Activated effector memory CD4-positive, alpha-beta T cell treated with Interleukin-2 at 50 U/mL for 16 hours (primary cell): ENCODE measurements at places on chromosomes 11 and 22.

- no peak for DNase-seq
These were observed 108.9 kb downstream of the WNT7B start for GRCh38 chr22:45867906-45868555.

GRCh38 chr11:120123946-120124345, 14.0 kb downstream of the TRIM29 start:
- DNase-seq: no peak

DNA sequence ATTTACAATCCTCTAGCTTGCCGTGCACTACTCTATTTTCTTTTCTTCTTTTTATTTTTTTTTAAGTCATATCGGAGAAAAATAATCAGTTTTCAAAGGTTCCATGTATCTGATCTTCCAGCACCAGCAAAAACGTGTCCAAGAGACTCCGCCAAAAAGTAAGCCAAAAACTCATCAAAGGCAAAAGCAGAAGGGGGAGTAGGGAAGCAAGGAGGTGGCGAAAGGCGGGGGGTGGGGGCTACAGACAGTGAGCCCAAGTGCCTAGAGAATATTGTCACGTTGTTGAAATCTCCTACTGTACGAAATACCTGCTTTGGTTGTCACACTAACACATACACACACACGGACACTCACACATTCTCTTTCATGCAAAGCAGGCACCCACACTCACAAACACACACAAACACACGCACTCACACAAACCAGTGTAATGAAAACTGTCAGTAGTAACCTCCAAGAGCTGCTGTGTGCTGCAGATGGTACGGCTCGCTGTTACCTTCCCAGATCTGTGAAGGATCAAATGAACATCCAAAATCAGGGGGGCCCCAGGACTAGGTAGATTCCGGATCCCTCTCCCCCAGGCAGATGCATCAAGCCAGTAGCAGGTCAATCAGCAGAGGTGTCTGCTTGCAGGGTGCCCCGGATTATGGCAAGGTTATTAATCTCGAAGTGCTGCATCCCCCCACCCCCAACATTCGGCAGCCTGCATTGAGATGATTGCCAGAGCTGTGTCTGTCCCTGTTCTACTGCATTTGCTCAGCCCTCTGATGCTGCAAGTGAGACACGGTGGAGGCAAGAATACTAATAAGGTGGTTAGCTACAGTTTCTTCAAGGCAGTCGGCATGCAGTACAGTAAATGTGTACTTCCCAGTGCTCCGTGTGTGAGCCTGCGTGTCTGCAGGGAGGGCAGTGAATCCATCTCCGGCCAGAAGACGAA, at the start of gene LRRC4C:
Gene LRRC4C, minus strand, starts transcription at position 188 of the 937 bp plus-strand sequence.
- no peak for DNase-seq

- no peak for DNase-seq
These were observed 95.3 kb upstream of the RCN1 start for GRCh38 chr11:31995525-31996094.

DNA sequence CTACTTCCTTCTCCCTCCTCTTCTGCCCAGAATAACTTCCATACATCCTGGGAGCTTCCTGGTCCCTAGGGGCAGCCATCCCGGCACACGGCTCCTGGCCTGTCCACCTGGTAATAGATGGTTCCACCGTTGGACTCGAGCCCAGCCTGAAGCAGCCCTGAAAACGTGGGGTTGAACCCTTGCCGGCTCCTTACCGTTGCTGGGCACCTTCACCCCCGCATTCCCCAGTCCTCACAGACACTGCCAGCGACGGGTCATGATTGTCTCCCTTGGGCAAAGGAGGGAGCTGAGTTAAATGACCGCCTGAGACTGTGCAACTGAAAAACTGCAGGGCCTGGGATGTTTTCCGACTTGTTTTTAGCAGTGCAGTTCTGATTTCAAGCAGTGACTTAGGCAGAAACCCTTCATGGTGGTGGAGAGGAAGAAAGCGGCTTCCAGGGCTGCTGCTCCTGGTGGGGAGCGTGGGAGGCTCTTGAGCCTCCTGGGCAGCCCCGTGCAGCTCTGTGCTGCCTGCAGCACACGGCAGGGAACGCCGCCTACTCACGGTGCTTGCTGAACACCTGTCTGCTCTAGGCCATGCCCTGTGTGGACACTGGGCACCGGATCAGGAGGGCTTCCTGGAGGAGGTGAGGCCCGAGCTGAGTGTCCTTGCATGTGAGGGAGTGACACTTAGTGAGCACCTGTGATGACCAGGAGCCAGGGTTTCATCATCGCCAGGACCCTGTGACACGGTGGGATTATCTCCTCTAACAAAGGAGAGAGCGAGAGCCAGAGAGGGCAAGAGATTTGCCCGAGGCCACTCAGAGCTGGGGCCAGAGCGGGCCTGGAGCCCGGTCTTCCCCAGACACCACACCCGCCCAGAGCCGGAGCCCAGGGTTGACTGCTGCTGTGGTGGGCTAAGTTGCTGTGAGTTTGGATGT, 77.4 kb downstream of the FBLN1 start:
- DNase-seq: no peak
